ENCODE measurements at places on chromosomes 12 and 14.

GRCh38 chr14:69696204-69696527 lies 70.8 kb upstream of the SRSF5 start:
- no peak for ATAC-seq

DNA sequence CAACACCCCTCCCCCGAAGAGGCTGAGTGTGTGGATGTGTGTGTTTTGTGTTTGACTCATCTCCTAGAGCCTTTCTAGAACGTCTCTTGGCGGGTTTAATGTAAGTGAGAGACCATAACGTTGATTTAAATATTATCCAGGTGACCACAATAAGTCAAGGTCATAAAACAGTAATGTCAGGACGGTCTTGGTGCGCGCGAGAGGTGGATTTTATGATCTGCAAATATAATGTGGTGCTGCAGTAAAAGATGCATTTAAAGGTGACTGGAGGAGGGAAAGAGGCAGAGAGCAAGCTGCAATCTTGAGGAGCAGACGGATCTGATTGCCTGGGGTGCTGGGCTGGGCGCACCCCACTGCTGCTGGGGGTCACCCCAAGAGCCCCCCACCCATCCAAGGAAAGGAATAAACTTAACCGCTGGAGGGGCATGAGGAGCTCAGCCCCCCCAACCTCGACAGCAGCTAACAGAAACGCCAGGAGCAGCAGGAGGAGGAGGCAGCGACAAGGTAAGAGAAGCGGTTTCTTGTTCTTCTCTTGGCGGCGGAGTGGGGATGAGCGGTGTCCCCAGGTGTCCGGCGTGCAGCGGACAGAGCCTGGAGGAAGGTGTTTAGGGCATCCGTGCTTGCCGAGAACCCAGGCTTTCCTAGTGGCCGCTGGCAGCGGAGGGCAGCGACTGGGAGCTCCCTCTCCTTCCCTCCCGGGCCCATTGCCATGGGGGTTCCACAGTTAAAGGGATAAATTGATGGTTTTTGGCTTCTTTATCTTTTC lies 5.5 kb downstream of the HOXC10 start:
- no peak for ATAC-seq

- ATAC-seq: no peak
Measured at GRCh38 chr14:33642080-33642479, 308.8 kb downstream of the EGLN3 start.

DNA sequence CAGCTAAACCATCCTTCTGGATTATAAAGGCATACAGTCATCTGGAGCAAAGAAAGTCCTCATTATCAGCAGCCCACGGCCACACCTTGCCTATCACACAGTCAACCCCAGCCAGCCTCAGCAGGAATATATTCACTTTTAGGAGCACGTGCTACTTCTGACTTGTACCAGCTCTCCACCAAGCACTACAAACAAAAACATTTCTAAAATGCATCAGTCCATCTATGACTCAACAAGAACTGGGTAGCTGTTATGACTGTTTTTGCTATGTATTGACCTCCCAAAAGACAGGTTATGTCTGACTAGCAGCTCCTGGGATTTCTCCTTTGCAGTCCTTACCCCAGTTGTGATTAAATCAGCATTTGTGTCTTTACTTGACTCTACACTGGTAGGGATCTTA lies 31.2 kb downstream of the NUAK1 start:
- no peak for ATAC-seq
